Upper lobe of left lung (tissue), 6 donors: ENCODE measurements at places on chromosomes 12 and 14. TPM values are rescaled to one million over a fixed set of nuclear protein-coding genes. Genes with fewer than 3 reads are reported as not detected.

DNA sequence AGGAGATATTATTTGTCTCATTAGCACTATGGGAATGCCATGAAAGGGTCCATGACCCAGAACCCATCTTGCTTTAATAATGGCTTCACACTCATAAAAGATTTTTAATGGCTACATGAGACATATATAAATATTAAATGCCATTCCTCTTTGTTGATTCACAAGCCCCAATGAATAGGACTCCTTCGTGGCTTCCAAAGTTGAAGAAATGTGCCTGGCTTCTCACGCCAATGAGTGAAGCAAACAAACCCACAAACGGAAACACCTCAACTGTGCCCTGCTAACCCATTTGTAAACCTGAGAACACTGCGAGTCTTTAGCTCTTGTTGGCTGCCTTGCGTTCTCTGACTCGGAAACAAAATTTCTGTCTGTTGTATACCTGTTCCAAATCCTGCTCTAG is 381.7 kb upstream of the DDHD1 start:
- no peaks in the 10 kb centered on the region for H3K27me3 ChIP-seq
- H3K4me3 ChIP-seq: no peak overlapping the region
- no peak overlapping the region for H3K27ac ChIP-seq
- H3K4me1 ChIP-seq: peaks cover 17% of the 10 kb centered on the region
- DNase-seq: no peak
- H3K36me3 ChIP-seq: no peaks in the 10 kb centered on the region

DNA sequence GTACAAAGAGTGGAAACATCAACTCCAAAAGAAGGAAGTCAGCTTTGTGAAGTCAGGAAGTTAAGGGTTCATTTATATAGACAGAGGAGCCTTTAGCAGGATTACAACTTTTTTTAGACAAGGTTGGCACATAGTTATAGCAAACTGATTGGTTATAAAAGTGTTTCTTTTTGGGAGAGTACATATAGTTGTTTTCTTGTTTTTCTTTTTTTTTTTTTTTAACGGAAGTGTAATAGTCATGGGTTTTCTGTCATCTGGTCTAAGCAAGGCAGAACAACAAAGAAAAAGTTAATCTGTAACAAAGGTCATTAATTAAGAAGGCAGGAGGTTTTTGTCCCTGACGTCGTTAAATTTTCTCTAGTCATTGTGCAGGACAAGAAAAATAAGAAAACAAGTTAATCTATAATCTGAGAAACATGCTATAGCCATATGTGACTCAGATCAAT is 13.0 kb upstream of the MFAP5 start:
- H3K36me3 ChIP-seq: no peaks in the 10 kb centered on the region
- no peak for DNase-seq
- H3K27me3 ChIP-seq: no peaks in the 10 kb centered on the region
- no peak overlapping the region for H3K4me3 ChIP-seq

Gene MIP
- not detected for total RNA-seq

DNA sequence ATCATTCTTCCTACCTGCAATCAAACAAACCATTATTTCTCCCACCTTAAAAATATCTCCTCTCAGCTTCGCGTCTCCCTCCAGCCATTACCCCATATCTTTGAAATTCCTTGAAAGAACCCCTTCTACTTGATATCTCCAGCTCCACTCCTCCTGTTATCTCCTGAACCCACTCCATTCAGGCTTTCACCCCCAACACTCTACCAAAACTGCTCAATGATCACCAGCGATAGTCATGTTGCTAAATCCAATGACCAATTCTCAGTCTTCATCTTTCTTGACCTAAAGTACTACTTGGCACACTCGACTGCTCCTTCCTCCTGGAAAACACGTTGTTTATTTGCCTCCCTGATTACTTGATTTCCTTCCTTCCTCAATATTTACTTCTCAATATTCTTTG is 70.1 kb downstream of the DUSP16 start:
- no peak overlapping the region for H3K4me3 ChIP-seq
- no peaks in the 10 kb centered on the region for H3K36me3 ChIP-seq
- no peak for DNase-seq
- H3K27me3 ChIP-seq: no peaks in the 10 kb centered on the region
- H3K27ac ChIP-seq: no peak overlapping the region

Gene BRI3BP
- total RNA-seq: 3.1 TPM

- H3K4me3 ChIP-seq: no peak overlapping the region
- H3K4me1 ChIP-seq: no peaks in the 10 kb centered on the region
- H3K36me3 ChIP-seq: no peaks in the 10 kb centered on the region
- no peak overlapping the region for H3K27ac ChIP-seq
- no peak for DNase-seq
Observed at GRCh38 chr14:53399057-53399456, 245.9 kb upstream of the DDHD1 start.

- no peak for DNase-seq
- no peak overlapping the region for H3K27ac ChIP-seq
- H3K36me3 ChIP-seq: no peaks in the 10 kb centered on the region
- H3K4me1 ChIP-seq: no peaks in the 10 kb centered on the region
- no peak overlapping the region for H3K4me3 ChIP-seq
Observed at GRCh38 chr14:44449680-44450079, 57.4 kb downstream of the FSCB start.

Gene AKAP3
- total RNA-seq: 2.4 TPM

- H3K4me3 ChIP-seq: peak overlapping the region; percentile 76
- H3K36me3 ChIP-seq: no peaks in the 10 kb centered on the region
- H3K4me1 ChIP-seq: peaks cover 47% of the 10 kb centered on the region
- DNase-seq: no peak
Observed at GRCh38 chr12:121537814-121538698, 42.8 kb downstream of the KDM2B start.
